Activated effector memory CD4-positive, alpha-beta T cell treated with Interleukin-2 at 50 U/mL for 16 hours (primary cell): ENCODE measurements at places on chromosomes 4 and X.

GRCh38 chr4:81921751-81922159, 450.0 kb upstream of the RASGEF1B start:
- no peak for DNase-seq

GRCh38 chr4:45865781-45866180, 258.1 kb downstream of the GABRG1 start:
- no peak for DNase-seq

GRCh38 chr4:96312046-96312685, 472.3 kb downstream of the PDHA2 start:
- no peak for DNase-seq

DNA sequence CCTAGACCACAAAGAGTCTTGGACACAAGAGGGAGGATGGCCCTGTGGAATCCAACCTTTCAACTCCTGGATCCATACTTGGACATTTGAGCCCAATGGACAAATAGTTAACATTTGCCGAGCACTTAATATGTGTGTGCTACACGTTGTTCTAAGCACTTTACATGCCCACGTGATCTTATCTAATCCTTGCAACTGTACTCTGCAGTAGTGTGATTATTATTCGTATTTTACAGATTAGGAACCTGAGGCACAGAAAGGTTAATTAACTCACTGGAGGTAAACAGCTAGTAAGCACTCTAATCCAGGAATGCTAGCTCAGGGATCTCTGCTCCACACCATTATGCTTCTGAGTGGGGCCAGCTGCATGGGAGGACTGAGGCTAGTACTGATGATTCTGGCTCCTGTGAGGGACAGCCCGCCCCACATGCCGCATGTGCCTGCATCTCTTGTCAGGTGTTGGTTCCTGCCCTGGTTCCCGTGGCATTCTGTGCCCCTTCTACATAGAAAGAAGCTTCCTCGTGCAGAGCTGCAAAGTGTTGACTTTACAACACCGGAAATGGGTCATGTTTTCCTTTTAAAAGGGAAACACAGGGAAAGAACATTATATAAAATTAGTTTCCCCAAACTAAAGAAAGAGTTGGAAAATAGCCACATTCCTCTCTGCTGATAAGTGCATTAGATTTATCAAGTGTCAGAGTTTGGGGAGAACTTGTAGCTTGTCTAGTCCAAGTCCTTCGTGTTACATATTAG, 34.8 kb downstream of the PLAC1 start:
- no peak for DNase-seq

DNA sequence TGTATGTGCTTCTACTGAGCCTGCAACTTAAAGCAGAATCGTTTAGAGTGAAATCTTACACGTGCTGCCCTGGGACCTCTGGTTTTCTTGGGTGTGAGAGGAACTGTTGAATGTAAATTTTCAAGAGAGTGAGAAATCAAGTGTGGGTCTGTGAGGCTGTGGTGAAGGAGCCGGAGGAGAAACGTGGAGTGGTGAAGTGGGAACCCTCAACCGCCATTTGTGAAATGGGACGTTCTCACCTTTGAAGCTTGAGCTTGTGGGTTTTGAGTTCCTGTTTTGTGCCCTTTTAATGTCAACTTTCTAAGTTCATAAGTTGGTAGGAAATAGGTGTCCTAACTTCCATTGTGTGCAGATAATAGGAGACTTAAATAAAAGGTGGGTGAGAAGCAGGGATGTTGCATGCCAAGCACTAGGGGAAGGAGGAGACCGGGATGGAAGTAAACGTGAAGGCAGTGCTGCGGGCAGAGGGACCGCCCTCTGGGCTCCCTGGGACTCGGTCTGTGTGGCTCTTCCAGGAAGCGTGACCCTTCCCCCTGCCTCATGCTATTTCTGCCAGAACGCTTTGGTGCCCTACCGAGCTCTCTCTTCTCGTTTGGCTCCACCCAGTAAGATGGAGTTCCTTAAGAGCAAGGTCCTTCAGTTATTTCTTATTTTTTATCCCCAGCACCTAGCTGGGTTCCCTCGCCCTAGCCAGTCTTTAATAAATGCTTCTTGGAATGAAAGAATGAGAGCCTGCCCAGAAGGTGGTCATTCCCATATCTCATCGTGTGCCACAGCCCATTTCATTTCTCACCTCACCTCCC, 56.0 kb downstream of the TMEM131L start:
- peak; percentile 41 for DNase-seq

- no peak for DNase-seq
Measured at GRCh38 chr4:171947400-171947799, 134.2 kb downstream of the GALNTL6 start.

GRCh38 chrX:134718966-134719317, 60.7 kb upstream of the PLAC1 start:
- no peak for DNase-seq

DNA sequence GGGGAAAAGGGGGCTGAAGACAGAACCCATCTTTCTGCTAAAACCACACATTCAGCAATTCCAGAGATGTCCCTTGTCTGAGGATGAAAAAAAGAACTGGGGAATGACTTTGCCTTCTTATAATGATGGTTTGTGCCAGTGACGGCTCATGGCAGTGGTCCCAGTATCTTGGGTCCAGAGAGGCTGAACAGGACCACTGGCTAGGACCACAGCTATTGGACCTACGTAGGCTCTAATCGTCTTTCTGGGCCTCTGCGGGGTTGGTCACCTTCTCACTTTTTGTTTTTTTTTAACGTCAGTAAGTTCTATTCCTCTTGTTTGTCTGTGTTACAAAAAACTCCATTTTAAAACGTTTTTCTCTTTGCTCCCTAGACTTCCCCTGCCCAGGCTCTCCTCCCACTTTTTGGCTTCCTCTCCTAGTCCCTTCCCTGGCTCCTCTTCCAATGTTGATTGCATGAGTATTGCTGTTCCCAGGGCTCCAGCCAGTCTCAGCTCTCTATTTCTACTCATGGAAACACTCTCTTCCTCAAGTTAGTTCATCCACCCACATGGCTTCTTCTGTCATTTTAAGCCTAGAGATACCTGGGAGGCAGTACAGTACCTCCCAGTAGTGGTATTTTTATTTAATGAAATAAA, 52.6 kb upstream of the STX18 start:
- DNase-seq, result no peak

DNA sequence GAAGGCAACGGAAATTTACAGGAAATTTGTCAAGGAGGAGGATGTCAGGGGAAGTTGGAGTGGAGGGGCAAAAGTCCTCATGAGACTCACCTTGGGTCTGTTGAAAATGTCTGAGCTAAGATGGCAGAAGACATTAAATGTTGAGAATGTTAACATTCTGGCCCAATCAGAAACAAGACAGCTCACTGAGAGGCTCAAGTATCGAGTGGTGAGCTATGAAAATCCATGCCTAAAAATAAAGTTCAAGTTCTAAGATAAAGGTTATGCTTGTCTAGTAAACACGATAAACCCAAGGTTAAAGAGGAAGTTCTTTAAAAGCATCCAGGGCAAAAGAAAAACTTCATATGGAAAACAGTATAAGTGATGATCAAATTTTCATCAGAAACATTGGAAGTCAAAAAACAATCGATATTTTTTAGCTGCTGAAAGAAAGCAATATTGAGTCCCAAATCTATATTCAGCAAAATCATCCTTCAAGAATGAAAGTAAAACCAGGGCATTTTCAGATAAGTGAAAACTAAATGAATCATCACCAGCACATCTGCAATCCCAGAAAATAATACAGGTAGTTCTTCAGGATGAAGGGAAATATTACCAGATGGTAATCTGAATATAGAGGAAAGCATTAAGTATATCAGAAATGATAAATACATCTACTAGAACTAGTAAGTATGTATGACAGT, 462.4 kb downstream of the TLL1 start:
- no peak for DNase-seq

GRCh38 chr4:152064282-152064681, 303.5 kb upstream of the GATB start:
- DNase-seq, result no peak

GRCh38 chr4:20778896-20779295, 78.6 kb downstream of the PACRGL start:
- no peak for DNase-seq

DNA sequence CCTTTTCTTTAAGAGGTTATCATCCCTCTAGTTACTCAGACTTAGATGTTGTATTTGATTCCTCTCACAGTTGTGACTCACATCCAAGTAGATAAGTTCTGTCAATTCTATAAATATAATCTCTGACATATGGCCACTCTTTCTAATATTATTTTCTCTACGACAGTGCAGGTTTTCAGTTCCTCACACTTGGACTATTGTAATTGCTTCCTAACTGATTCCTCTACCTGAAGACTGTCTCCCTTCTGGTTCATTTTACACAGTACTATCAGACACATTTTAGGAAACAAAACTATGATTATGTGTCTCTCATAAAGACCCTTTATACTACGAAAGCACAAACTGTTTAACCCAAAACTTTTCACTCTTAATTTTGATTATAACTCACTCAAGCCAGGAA, 31.3 kb upstream of the GNRHR start:
- no peak for DNase-seq

DNA sequence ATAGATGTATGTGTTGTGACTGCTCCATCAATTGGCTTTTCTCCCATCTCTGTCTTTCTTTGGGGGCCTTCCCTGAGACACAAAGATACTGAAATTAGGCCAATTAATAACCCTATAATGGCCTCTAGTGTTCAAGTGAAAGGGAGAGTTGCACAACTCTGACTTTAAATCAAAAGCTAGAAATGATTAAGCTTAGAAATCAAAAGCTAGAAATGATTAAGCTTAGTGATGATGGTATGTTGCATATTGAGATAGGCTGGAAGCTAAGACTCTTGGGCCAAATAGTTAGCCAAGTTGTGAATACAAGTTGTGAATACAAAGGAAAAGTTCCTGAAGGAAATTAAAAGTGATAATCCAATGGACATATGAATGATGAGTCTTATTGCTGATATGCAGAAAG, 452.9 kb upstream of the AGA start:
- no peak for DNase-seq

DNA sequence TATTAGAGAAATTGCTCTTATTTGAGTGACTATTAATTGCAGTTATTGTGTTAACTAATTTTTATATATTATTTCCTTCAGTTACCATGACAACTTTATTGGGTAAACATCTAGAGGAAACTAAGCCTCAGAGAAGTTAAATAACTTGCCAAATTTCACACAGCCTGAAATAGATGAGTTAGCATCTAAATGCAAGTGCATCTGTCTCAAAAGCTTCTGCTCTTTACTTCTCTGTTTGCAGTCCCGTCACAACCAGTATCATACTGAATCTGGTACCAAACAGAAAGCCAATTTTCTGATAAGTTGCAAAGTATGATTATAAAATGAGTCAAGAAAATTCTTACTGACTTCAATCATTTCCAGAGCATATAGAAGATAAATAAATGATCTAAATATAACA, 1544.9 kb upstream of the PCDH7 start:
- no peak for DNase-seq

- no peak for DNase-seq
Measured at GRCh38 chr4:33302321-33302720, 2582.2 kb downstream of the PCDH7 start.

DNA sequence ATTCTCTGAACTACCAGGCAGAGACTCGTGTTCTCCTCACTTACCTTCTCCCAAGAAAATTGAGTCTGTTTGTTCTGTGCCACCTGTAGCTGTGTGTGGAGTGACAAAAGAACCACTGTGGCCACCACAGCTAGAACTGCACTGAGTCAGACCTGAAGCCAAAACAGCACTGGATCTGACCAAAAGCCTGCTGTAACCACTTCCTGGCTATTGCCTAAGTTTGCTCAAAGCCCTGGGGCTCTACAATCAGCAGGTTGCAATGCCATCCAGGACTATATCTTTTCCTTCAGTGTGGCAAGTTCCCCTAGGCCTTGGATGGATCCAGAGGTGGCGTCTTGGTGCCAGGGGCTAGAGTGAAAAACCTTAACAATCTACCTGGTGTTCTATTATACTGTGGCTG, 449.1 kb downstream of the FAM133A start:
- no peak for DNase-seq

DNA sequence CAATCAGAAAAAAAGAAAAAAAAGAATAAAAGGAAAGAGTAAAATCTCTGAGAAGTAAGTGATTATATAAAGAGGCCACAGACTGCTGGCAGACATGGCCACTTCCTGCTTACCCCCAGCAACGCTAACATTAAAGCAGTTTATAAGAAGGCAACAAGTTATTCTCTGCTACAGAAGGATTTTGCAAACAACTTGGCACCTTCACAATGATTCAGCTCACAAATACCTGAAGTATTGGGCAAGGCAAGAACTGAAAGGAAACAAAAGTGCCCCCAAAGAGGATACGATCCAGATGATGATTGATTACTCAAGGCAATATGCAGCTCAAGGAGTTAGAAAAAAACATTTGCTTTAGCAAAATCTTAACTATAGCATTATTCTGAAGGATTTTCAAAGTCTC, 718.8 kb downstream of the KLHL13 start:
- no peak for DNase-seq

DNA sequence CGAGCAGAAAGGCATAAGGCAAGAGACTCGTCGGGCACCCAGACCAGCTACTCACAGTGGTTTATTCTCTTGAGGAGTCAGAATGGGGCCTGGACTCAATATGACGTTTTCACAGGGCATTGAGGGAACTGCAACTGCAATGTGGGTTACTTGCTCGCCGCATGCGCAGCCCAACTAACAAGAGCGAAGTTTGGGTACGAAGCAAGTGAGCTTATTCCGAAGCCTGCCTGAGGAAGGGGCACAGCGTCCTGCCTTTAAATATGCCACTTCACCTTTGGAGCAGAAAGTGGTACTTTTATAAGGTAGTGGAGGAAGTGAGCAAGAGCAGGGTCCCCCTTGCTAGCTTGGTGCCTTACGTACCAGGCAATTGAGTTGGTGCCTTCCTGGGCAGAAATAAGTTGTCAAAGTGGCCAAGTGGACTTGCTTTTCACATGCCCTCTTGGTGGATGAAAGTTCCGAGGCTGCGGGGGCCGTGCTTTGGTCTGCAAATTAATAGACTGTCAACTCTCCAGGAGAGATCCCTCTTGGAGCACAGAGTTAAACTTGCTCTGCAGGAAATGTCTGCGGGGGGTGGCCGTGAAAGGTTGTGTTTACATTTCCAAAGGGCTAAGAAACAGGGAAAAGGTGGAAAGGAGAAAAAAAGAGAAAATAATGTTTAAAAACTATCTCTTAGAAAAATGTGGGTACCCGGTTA, 480.4 kb downstream of the TRIML1 start:
- DNase-seq, result no peak

GRCh38 chrX:119692191-119693039, 553 bp downstream of the SEPTIN6 start:
- DNase-seq, result peak; percentile 38

DNA sequence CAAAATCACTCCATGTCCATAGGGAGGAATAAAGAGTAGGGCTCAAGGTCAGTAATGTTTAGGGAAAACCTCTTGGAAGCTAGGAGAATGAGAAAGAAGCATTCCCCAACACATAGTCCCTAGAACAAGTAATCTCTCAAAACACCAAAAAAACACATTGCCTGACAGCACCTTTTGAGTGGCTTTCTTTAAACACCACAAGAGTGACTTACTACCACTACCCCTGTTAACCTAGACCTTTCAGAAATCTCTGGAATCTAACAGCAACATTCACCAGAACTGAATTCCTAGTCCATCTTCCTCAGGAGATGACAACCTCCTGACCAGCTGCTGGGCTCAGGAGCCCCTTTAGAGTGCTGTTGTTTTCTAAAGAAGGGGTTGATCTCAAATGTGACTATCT, 142.2 kb downstream of the SOWAHB start:
- no peak for DNase-seq

- no peak for DNase-seq
Measured at GRCh38 chr4:61714387-61714911, 514.3 kb downstream of the ADGRL3 start.

- no peak for DNase-seq
Measured at GRCh38 chr4:123291329-123291728, 105.3 kb upstream of the SPRY1 start.
